Heart right ventricle (tissue), 16 donors: ENCODE measurements at places on chromosomes 3 and 15. TPM values are rescaled to one million over a fixed set of nuclear protein-coding genes. Genes with fewer than 3 reads are reported as not detected.
A peak's percentile ranks its signal among the peaks of the same experiment; 100 is the strongest.

DNA sequence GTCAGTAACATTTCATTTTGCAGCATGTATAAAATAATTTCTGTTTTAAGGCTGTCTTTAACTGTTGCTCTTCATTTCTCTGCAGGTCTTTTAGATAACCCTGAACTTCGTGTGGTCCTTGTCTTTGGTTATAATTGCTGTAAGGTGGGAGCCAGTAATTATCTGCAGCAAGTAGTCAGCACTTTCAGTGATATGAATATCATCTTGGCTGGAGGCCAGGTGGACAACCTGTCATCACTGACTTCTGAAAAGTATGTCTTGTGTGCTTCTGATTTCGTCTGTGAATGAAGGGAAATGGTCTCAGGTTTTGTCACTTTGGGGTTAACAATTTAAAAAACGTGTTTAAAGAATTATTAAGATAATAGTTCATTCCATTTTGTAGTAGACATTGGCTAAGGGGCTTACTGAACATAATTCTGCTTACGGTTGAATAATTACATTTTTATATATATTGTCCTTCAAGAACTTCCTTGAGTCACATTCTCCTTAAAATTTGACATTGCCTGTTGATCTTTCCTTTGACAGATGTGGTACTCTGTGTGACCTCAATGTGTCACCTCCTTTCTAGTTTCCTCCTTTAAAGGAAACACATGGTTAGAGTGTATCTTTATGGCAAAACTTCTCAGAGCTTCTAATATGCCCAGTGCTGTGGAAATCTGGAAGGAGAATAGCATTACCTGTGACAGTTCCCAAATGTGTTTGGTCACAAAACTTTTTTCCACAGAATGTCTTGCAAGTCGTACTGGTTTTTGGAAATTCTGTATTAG is 26.3 kb downstream of the FBXO22 start:
- H3K36me3 ChIP-seq = no peaks in the 10 kb centered on the region
- H3K4me1 ChIP-seq = peaks cover 23% of the 10 kb centered on the region
- no peak overlapping the region for H3K27ac ChIP-seq
- DNase-seq = no peak
- H3K4me3 ChIP-seq = no peak overlapping the region

DNA sequence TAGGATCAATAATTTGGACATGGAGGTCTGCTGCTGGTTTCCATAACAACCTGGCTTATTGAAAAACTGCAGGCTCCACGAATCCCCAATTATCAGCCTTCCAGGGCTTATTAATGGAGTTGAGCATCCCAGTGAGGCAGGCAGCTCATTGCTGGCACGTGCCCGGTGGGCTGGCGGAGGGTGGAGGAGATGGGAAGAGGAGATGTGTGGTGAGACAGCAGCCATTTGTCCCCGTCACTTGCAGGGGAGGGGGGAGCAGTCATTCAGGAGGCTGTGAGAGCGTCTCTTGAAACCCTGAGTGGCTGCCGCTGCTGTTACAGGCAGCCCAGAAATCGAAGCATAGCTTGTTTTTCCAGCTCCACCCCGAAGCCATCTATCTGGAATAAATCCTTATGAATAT is 70.6 kb downstream of the GAP43 start:
- H3K27ac ChIP-seq = no peak overlapping the region
- H3K27me3 ChIP-seq = no peaks in the 10 kb centered on the region
- DNase-seq = no peak
- H3K4me1 ChIP-seq = no peaks in the 10 kb centered on the region

GRCh38 chr3:168850109-168850508 is 754.4 kb upstream of the GOLIM4 start:
- H3K4me1 ChIP-seq = no peaks in the 10 kb centered on the region
- no peaks in the 10 kb centered on the region for H3K36me3 ChIP-seq
- H3K27me3 ChIP-seq = no peaks in the 10 kb centered on the region

DNA sequence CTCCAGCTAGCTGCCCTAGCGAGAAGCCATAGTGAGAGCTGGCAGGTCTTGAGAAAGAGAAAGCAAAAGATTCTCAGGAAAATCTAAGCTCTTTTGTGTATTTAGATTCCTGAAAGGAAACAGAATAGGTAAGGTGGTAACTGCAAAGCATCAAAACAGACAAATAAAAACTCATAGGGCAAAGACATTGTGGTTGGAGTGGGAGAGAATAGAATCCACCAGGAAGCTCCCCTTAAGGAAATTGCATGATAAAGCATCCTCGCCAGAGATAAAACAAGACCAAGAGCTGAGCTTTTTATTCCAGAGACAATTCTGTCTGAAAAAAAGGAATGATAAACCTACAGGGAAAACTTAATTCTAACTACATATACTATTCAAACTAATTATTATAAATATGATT is 232.6 kb downstream of the SI start:
- no peak overlapping the region for H3K27ac ChIP-seq
- no peaks in the 10 kb centered on the region for H3K36me3 ChIP-seq
- no peaks in the 10 kb centered on the region for H3K27me3 ChIP-seq
- no peaks in the 10 kb centered on the region for H3K4me1 ChIP-seq
- DNase-seq = no peak
- no peak overlapping the region for H3K4me3 ChIP-seq

GRCh38 chr3:107117922-107118536 is 259.2 kb upstream of the CCDC54 start:
- H3K27me3 ChIP-seq = no peaks in the 10 kb centered on the region
- H3K36me3 ChIP-seq = no peaks in the 10 kb centered on the region
- H3K27ac ChIP-seq = peak overlapping the region; percentile 32
- H3K4me1 ChIP-seq = peaks cover 9% of the 10 kb centered on the region
- no peak overlapping the region for H3K4me3 ChIP-seq

DNA sequence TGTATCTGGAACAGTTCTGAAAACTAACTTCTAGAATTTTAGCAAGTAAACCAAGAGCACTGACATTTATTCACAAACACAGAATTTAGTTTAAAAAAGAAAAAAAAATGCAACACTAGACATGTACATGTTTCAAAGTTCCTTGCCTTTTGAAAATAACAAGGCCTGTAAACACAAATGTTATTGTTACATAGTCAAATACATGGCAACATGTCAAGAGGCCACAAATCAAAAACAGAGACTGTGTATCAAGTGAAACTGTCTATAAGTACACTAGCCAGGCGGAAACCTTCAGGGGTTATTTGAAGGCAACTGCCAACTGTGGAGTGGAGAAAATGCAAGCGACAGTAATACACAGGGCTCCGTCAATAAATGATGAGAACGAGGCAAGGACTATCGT is 547.6 kb downstream of the FOXP1 start:
- H3K27ac ChIP-seq = no peak overlapping the region
- H3K27me3 ChIP-seq = no peaks in the 10 kb centered on the region
- DNase-seq = no peak
- H3K4me1 ChIP-seq = peaks cover 72% of the 10 kb centered on the region
- no peaks in the 10 kb centered on the region for H3K36me3 ChIP-seq
- no peak overlapping the region for H3K4me3 ChIP-seq

GRCh38 chr3:13708301-13708700 is 159.4 kb downstream of the FBLN2 start:
- peaks cover 9% of the 10 kb centered on the region for H3K27me3 ChIP-seq
- no peak for DNase-seq
- no peak overlapping the region for H3K4me3 ChIP-seq
- no peak overlapping the region for H3K27ac ChIP-seq
- no peaks in the 10 kb centered on the region for H3K36me3 ChIP-seq

GRCh38 chr3:108887777-108888176 is 65.2 kb downstream of the TRAT1 start:
- no peak overlapping the region for H3K27ac ChIP-seq
- H3K4me1 ChIP-seq = no peaks in the 10 kb centered on the region
- no peaks in the 10 kb centered on the region for H3K36me3 ChIP-seq
- no peaks in the 10 kb centered on the region for H3K27me3 ChIP-seq
- no peak for DNase-seq
- no peak overlapping the region for H3K4me3 ChIP-seq

DNA sequence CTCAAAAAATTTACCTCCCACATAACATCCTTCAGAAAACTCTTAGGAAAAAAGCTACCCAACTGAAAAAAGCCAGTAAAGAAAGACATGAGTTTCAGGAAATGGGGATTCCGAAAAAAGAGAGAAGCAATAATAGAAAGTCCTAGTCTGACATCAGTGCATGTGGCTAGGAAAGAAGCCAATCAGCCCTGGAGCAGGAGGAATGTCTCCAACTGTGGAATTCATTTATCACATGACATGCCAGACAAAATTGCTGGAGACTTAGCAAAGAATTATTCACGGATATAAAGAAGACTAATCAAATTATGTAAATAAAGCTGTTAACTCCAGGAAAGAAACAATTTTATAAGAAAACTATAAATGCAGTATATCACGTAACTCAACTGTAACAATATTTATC is 258.9 kb upstream of the RARB start:
- DNase-seq = no peak
- H3K36me3 ChIP-seq = no peaks in the 10 kb centered on the region
- no peaks in the 10 kb centered on the region for H3K4me1 ChIP-seq
- H3K27ac ChIP-seq = no peak overlapping the region

GRCh38 chr3:35965908-35966307 is 326.6 kb downstream of the ARPP21 start:
- no peak overlapping the region for H3K4me3 ChIP-seq
- no peaks in the 10 kb centered on the region for H3K36me3 ChIP-seq
- no peak for DNase-seq

Gene GOLGA8S
- total RNA-seq = 0.11 TPM

Gene ANXA2
- 98.7 TPM for total RNA-seq

Gene PRR23A
- total RNA-seq = not detected

Gene OR5K2
- not detected for total RNA-seq

Gene SNX33
- 9.7 TPM for total RNA-seq

Gene APH1B
- 8.2 TPM for total RNA-seq
